ENCODE measurements at places on chromosomes 5 and 9.

DNA sequence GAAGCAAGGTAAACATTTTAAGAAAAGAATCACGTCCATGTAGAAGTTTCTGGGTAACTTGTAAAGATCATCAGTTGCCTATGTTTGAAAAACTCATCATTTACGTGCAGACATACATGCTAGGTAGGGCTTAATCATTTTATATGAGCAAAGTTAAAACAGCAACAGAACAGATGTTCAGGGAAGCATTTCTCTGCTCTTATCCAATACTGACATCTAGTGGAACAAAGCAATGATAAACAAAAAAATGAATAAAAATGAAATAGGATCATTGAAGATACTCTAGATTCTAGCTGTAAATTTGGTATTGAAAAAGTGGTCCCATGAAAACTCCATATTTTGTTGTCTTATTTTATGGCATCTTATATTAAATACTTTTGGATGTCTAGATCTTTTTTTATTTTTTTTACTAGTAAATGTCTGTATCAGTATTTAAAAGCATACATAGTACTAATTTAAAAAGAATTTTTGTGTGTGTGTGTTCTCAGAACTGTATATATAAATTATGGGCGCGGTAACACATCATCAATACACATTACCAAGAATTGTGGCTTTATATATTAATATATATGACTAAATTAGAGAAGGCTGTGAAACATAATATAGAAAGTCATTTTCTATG is 1050.2 kb downstream of the CDH12 start:
- no peak for DNase-seq

DNA sequence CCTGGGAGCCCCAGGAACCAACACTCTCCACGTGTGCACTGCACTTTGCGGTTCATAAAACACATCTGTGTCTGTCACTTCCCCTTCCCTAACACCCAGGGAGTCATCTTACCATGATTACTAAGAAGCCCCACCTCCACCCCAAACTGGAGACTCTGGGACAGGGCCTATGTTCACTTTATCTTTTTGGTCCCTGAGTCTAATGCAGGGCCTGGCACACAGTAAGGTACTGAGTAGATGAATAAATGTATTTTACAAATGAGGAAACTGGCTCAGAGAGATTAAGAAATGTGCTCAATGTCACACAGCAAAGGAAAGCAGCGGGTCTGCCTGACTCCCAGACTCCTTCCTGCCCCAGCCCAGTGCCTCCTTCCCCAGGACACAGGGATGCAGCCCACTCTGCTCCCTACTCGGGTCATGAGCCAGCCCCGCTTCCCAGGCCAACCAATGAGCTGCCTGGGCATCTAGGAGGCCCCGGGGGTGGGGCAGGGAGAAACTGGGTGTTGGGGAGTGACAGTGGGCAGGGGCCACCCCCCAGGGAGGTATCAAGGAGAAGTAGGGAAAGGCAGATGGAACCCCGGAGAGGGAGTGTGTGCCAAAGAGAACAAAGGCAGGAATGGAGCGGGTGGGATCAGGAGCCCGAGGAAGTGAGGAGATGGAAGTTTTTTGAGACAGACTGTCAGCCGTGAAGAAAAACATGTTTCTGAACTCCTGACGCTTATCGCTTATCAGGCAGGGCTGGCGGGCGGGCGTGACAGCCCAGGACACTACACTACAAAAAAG is 30.5 kb downstream of the SHB start:
- no peak for DNase-seq

DNA sequence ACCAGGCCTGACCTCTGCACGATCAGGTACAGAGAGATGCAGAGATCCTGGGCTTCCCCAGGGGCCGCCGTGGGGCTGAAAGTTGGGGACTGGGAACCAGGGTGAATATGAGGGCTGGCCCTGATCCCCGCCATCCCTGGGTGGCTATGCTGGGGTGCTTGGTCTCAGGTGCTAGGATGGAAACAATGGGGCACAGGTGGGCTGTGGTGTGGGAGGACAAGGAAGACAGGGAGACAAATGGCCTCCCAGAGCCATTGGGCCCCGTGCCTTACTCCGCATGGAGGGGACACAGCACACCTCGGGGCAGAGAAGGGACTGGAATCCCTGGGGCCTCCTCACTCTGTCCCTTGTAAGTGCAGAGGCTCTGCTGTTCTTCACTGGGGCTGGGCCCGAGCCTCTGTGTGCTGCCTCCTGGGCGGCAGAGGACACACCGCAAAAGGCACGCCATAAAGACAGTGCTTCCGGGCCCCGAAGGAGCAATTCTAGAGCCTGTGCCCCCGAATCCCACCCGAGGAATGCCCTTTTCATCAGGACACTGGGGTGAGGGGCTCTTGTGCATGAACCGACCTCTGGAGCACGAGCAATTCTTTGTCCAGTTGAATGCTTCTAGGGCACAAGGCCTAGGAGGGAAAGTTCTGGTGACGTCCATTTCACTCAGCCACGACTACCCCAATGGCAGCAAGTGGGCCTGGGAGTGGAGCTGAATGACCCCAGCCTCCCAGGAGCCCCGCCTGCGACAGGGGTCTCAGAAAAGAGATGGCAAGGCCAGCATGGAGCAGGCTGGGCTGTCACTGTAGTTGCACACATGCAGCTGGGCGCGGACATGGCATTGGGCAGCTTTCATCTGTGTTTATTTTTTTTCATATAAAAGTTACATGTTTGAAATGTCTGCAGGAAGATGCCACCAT is 30.9 kb downstream of the PRRT1B start:
- DNase-seq, result no peak

DNA sequence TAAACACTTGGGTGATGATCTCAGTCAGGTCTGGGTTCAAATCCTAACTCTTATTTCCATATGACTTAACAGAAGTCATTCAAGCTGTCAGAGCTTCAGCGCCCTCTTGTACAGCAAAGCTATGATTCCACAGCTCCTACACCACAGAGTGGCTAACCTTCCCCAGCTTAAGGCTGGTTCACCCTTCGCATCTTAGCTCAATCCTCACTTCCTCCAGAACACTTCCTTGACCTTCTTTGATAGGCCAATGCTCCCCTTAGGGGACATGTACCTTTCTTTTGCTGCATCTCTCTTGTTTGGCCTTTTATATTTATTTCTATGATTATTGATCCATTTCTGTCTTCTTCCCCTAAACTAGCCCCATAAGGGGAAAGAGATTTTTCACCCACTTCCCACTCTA is 57.0 kb downstream of the RASEF start:
- no peak for DNase-seq

DNA sequence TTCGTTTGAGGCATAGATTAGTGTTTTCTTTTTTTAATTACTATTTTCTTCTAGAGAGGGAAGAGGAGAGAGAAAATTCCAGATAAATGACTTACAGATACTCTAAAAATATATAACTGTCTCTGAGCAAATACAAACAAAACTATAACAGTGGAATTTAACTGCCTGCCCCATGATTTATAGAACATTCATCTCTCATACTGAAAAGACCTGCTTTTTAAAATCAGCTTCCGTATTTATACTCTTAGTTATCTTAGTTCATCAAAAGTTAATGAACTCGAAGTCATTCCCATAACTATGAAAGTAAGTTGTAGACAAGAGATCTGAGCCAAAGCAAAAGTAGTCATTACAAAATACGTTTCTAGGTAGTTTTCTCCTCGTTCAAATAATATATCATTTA is 123.8 kb upstream of the DMRT1 start:
- DNase-seq, result no peak

DNA sequence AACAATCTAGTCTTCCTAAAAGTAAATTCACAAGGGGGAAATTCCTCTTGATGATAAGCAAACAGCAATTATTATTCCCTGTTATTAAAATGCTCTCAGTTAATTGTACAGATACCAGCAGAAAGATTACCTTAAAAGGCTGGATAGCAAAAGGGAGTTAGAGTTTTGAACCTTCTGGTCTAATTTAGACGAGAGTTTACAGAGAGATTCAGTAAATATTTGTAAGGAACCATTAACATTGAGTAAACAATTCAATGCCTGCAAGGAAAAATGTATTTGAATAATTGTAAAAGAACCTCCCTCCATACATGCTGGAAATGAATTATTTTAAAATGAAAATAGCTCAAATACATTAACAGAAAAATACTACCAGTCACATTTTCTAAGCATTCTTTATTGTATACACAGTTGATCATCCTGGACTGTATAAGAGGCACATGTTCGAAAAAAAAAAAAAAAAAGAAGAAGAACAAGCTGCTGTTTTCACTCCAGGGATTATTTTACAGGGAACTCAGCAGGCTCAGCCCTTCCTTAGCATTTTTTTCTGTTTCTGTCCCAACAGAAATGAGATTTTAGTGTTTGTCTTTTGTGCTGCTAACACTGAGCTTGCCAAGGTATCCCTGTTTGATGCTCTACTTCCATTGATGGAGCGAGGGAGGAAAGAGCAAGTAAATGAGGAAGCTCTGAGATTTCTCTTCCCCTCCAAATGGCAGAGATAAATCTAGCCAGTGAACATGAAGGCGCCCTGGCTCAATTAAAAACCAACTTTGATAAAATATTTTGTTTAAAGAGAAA is 141.1 kb downstream of the ENC1 start:
- DNase-seq, result no peak

GRCh38 chr9:134325813-134326723 is at the start of gene RXRA:
TSS of gene RXRA (plus strand) at chr9:134326455. CDS start at chr9:134326632, 177 bp downstream.
- DNase-seq, result peak; percentile 76

Measured in activated CD4-positive, alpha-beta T cell treated with anti-CD3 and anti-CD28 coated beads, Interleukin-2, amount 50 U/mL, for 4 hours (primary cell).